Body of pancreas (tissue), 4 donors: ENCODE measurements at places on chromosomes 3 and 15. TPM values are rescaled to one million over a fixed set of nuclear protein-coding genes. Genes with fewer than 3 reads are reported as not detected.

DNA sequence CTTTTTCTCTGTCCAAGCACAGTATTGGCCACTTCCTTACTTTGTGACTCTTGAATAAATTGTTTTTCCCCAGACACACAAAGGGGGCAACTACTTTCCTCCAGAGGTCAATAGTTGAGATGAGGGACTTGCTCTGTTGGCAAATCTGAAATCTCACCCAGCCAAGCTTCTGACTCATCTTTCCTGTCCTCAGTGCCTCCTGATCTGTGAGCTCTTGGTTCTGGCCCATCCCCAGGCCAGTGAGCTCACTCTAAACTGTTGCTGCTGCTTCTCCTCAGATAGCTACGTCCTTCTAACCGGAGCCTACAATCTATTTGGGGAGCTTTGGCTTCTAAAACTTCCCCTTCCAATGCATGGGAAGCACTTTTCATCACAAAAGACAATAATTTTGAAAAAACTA lies 50.0 kb upstream of the NMD3 start:
- H3K27me3 ChIP-seq = no peaks in the 10 kb centered on the region
- no peaks in the 10 kb centered on the region for H3K36me3 ChIP-seq
- H3K4me3 ChIP-seq = no peak overlapping the region
- H3K27ac ChIP-seq = no peak overlapping the region

DNA sequence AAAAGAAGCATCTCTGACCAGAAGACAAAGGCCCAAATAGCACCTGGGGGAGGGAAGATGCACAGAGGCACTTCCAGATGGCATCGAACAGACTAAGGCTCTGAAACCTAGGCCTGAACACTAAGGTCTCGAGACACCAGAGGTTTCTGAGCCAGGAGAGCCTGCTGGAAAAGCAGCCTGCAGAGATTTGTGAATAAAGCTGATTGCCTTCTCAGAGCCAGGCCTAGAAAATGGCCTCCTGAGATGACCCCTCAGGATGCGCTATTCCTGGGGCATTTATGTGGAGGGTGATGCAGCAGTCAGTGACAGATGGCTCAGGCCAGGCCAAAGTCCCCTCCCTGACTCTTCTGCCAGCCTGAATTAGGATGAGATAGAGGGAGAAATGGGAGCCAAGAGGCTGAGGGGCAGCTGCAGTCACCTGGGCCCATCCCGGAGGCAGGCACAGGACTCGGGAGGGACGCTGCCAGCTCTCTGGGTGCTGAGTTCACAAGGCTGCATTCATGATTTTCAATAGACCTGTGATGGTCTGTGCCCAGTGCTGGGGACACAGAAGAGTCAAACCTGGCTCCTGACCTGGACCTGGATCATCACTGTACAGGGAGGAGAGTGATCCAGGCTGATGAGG lies 6.9 kb downstream of the PRSS50 start:
- H3K27me3 ChIP-seq = no peaks in the 10 kb centered on the region
- H3K27ac ChIP-seq = no peak overlapping the region
- DNase-seq = no peak

GRCh38 chr3:197814372-197814771 lies 23.3 kb downstream of the LRCH3 start:
- no peaks in the 10 kb centered on the region for H3K27me3 ChIP-seq
- no peak for DNase-seq
- no peaks in the 10 kb centered on the region for H3K36me3 ChIP-seq
- no peak overlapping the region for H3K4me3 ChIP-seq

RBPMS2 gene
- total RNA-seq = 0.33 TPM

DNA sequence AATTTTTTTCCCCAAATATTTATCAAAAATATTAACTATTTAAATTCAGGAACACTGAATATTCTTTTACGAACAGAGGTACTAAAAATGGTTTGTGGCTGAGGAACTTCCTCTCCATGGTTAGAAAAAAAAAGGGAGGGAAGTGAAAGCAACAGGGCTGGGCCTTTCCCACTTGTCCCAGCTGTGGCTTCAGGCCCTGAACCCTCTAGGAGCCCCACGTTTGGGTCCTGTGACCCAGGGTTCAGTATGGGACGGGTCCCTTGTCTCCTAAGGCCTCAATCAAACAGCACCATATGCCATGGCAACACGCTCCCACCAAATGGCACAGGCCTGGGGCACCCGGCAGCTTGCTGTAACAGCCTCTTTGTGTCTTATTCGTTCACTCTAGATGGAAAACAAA lies 32.4 kb downstream of the POC1A start:
- no peak overlapping the region for H3K27ac ChIP-seq
- DNase-seq = no peak
- no peak overlapping the region for H3K4me3 ChIP-seq
- H3K27me3 ChIP-seq = no peaks in the 10 kb centered on the region

DNA sequence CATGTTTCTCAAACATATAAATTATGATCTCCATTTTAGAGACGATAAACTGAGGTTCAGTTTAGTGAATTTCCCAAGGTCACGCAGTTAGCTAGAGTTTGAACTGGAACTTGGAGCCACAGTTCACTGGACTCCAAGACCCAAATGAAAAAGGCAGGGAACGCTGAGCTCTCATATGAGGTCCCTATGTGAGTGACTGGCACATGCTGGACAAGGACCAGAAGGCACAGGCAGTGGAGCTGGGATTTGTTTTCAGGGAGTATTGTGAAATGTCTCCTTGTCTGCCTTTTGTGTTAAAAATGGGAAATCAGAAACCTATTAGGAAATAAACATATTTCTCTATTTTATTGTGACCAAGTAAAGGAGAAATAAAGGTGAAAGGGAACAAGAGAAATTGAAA lies 63.5 kb downstream of the MESD start:
- no peak for DNase-seq
- no peak overlapping the region for H3K4me3 ChIP-seq
- H3K4me1 ChIP-seq = no peaks in the 10 kb centered on the region
- H3K27me3 ChIP-seq = no peaks in the 10 kb centered on the region

GRCh38 chr15:72092006-72092405 lies 25.9 kb downstream of the MYO9A start:
- no peak overlapping the region for H3K27ac ChIP-seq
- no peak overlapping the region for H3K4me3 ChIP-seq
- no peaks in the 10 kb centered on the region for H3K27me3 ChIP-seq
- no peak for DNase-seq

DNA sequence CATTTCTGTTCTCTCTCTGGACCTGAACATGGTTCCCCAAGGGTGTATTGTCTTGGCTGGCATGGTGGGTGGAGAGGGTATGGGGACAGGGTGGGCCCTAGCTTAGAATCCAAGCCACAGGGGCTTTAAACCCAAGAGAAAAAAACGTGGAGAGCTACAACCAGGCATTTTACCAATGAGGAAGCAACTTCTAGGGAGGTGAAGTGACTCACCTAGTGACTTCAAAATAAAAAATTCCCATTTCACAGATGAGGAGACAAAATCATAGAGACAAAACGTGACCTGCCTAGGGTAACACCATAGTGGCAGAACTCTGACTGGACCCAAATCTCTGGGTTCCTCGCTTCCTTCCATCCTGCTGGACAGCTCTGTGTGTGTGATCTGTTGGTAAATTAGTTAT lies 216.8 kb downstream of the RPLP1 start:
- no peaks in the 10 kb centered on the region for H3K27me3 ChIP-seq
- no peak overlapping the region for H3K27ac ChIP-seq
- H3K36me3 ChIP-seq = no peaks in the 10 kb centered on the region
- H3K4me3 ChIP-seq = no peak overlapping the region
- H3K4me1 ChIP-seq = no peaks in the 10 kb centered on the region
- DNase-seq = no peak

NMB gene
- 6.3 TPM for total RNA-seq

DNA sequence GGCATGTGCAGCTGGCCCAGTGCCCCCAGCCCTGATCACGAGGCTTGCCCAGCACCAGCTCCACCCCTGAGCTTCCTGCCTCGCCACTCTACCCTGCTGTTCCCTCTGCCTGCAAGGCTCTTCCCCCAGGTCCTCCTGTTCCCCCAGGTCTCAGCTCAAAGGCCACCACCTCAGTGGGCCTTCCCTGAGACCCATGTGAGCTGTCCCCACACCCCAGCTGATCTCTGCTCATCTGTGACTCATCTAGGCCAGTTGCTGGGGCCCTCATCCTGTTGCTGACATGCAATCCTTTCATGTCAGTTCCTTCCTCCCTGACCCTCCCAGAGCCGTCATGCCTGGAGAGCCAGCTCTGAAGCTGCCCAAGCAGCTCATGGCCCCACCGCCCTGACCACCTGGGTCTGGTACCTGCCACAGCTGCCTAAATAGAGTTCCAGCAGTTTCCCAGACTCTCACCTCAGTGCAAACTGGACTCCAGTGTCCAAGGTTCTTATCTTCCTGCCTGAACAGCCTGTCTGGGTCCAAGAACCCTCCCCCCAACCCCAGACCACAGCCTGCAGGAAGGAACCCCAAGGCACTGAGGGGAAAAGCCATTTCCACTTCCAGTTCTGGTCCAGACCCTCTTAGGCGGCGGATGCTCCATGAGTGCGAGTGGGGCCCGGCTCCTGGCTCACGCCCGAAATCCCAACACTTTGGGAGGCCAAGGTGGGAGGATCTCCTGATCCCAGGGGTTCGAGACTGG lies 116.6 kb upstream of the IQSEC1 start:
- DNase-seq = no peak
- H3K27ac ChIP-seq = no peak overlapping the region
- H3K36me3 ChIP-seq = no peaks in the 10 kb centered on the region
- H3K4me3 ChIP-seq = no peak overlapping the region
- H3K27me3 ChIP-seq = no peaks in the 10 kb centered on the region
- H3K4me1 ChIP-seq = peaks cover 3% of the 10 kb centered on the region

SPSB4 gene
- 48.1 TPM for total RNA-seq

- H3K36me3 ChIP-seq = no peaks in the 10 kb centered on the region
- no peak overlapping the region for H3K27ac ChIP-seq
- no peak for DNase-seq
- H3K4me3 ChIP-seq = no peak overlapping the region
Observed at GRCh38 chr3:72756900-72757299, 91.3 kb downstream of the SHQ1 start.

DUOX2 gene
- total RNA-seq = 0.26 TPM

DNA sequence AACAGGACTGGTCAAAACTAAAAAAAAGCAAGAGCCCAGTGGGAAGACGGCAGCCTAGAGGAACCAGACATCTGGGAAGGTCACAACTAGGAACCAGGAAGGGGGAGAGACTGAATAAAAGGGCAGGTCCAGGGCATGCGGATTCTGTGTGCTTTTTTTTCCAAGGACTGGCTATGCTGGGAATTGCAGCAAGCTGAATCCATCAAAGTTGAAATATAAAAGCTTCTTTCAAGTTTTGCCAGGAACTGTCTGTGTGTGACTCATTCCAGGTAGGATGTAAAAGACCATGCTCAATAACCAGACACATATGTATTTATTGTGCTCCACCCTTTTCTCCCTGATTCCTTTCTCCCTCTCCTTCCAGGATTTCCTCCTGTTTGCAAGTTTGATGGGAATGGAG lies 47.9 kb upstream of the CCDC80 start:
- no peaks in the 10 kb centered on the region for H3K27me3 ChIP-seq
- no peaks in the 10 kb centered on the region for H3K4me1 ChIP-seq
- no peak for DNase-seq
- H3K36me3 ChIP-seq = no peaks in the 10 kb centered on the region
- H3K27ac ChIP-seq = no peak overlapping the region

EAF2 gene
- 16.8 TPM for total RNA-seq

METTL6 gene
- 14.5 TPM for total RNA-seq

RARB gene
- total RNA-seq = 3.0 TPM

KCNH8 gene
- 2.3 TPM for total RNA-seq

- no peaks in the 10 kb centered on the region for H3K36me3 ChIP-seq
- H3K27me3 ChIP-seq = no peaks in the 10 kb centered on the region
- no peak for DNase-seq
- no peak overlapping the region for H3K4me3 ChIP-seq
Observed at GRCh38 chr3:81871358-81872155, 110.1 kb upstream of the GBE1 start.

GRCh38 chr3:189745622-189746021 lies 114.4 kb downstream of the TP63 start:
- no peak for DNase-seq
- no peak overlapping the region for H3K4me3 ChIP-seq
- no peaks in the 10 kb centered on the region for H3K36me3 ChIP-seq
- H3K27me3 ChIP-seq = no peaks in the 10 kb centered on the region

DNA sequence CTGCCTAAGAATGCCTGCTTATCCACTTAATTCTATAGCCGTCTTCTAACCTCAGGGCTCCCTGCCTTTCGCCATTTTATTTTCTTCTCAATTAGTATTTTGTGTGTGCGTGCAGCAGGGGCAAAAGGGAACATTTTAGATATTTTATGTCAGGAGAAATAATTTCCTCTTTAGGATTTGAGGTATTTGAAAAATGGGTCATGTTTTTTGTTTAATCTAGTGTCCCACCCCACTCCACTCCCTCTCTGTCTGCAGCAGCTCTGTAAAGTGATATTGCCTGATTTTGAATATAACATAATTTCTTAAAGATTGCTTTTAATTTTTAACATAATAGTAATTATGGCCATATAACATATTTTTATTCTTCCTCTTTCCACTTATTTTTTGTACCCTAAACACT lies 593.2 kb upstream of the DPPA4 start:
- H3K4me1 ChIP-seq = no peaks in the 10 kb centered on the region
- no peak overlapping the region for H3K27ac ChIP-seq
- no peaks in the 10 kb centered on the region for H3K36me3 ChIP-seq
- DNase-seq = no peak
- no peak overlapping the region for H3K4me3 ChIP-seq

DNA sequence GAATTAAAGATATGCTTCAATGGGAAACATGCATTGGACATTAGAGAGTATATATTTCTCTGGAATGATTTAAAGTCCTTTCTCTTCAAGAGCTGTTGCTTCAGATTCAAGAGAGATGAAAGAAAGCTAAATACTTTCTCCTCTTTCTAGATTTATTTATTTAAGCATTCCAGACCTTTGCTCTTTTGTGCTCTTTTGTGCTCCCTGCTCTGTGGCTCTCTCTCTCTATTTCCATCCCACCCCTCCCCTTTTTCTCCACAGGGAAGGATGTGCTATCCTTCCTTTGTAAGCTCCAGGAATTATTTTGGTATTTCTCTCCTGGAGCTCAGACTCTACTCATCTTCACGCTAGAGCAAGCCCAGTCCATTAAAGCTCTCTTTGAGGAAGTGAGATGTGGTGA lies 871.9 kb upstream of the GBE1 start:
- H3K4me3 ChIP-seq = no peak overlapping the region
- H3K27ac ChIP-seq = no peak overlapping the region

DNA sequence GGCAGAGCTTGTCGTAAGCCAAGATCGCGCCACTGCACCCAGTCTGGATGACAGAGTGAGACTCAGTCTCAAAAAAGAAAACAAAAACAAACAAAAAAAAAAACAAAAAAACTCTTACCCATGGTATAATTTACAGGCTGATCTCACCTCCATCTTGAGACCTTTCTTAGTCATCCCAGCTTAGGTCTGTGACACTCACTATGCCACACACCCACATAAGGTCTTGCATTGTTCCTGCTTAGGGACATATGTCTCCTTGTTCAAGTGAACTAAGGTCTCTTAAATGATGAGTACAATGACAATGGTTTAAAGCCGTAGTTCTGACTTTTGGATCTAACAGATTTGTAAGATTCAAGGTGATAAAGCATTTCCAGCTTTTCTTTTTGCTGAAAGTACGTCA lies 360.2 kb upstream of the ARHGEF26 start:
- H3K4me3 ChIP-seq = no peak overlapping the region
- H3K27ac ChIP-seq = no peak overlapping the region
- no peaks in the 10 kb centered on the region for H3K36me3 ChIP-seq
- DNase-seq = no peak
- H3K4me1 ChIP-seq = no peaks in the 10 kb centered on the region
